ENCODE measurements at places on chromosomes 3 and 15.
A peak's percentile ranks its signal among the peaks of the same experiment; 100 is the strongest.

DNA sequence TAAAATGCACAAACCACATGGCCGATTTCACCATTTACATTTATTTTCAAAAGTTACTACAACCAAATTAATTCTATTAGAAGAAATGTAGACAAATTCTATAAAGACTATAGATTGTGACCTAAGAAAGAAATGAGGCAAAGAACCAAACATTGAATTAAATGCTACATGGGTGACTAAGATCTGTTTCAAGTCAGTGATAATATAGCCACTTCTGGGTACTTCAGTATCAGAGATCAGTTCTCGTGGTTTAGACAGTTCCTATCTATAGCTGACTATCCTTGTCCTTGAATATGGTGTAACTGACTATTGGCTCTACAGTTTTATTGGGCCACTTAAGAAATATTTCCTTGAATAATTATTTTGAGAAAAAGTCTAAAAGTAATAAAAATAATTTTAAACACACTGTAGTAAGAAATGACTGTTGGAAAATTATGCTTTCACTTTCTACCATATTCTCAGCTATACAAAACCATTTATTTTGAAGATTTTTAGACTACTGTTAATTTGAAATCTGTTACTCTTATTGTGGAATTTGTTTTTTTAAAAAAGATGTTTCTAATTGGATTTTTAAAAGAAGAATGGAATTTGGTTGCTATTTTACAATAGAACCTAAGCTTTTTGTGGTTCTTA lies 14.1 kb downstream of the KCNMB3 start:
- DNase-seq: no peak

DNA sequence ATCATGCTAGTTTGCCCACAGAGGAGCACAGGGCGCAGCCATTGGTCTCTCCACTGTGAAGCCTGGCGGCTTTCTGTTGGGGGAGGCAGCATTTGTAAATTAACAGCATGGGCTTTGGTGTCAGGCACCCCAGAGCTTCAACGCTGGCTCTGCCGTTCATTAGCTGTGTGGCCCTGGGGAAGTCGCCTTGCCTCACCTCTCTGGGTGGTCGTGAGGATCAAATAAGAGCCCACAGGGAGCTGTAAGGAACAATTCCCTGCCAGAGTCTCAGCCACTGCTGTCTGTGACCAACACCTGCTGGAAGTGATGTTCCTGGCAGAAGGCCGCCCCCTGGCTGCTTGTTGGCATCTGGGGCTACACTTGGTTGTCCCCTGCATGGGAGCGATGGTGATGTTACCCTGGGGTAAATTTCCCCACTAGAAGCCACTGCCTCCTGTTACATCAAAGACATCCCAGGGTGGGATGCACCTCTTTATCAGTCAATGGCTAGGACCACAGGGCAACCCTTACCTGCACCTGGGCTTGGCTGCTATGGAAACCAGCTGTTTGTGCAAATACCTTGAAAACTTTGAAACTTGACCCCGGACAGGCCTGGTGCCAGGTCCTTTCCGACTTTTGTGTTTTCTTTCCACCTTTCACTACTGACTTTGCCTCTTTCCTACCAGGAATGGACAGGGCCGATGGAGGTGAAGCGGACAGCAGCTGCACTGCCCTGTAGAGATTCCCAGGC lies 36.9 kb downstream of the DNASE1L3 start:
- peak; percentile 18 for DNase-seq

DNA sequence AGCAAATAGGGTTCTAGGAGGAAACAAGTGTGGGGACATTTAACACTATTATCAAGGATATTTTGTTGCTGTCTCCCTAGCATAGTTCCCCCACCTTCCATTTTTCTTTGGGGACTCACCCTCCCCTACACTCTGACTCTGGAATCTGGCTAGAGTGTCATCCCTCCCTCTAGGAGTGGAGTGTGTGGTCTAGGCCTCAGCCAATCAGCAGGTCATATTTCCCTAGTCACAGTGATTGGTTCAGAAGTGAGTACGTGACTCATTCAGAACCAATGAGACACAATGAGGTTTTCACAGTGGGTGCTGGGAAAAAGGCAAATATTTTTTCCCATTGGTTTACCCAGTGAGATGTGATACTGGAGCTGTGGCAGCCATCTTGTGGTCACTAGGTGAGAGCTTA lies 234.4 kb downstream of the SHQ1 start:
- no peak for DNase-seq

DNA sequence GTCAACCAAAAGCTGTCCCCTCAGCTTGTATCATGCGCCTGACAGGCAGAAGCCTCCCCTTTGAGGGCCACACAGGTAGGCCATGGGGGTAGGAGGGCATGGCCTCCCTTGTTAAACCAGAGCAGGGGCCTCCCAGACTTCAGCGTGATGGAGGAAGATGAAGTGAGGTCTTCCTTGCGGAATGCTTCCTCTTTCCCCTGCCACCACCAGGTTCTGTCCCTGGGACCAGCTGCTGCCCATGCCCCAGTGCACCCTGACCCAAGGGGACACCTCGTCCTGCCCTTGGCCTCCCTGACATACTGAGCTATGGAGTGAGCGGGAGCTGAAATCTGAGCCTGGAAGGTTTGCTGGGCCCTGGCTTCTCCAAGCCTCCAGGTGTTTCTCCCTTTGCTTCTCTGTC lies 26.7 kb downstream of the SSUH2 start:
- no peak for DNase-seq

GRCh38 chr3:473033-473800 lies 276.7 kb downstream of the CHL1 start:
- DNase-seq: no peak

- peak; percentile 51 for DNase-seq
These were observed 1.8 kb downstream of the CXCR6 start for GRCh38 chr3:45944830-45945620.

DNA sequence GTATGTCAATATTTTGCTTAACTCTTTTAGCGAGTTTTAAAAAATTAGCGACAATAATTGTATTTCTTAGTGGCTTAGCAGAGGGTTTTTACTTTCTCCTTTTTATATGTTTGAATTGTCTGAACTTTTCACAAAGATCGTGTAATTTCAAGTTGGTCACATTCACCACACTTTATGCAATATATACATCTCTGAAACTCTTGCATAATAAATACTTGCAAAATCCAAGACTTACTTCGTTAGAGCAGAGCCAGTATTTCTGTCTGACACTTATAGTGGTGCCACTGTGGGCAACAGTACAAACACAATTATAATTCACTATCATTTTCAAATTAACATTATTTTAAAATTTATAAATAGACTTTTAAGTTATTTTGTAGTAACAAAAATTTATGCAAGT lies 62.0 kb downstream of the SUCNR1 start:
- no peak for DNase-seq

DNA sequence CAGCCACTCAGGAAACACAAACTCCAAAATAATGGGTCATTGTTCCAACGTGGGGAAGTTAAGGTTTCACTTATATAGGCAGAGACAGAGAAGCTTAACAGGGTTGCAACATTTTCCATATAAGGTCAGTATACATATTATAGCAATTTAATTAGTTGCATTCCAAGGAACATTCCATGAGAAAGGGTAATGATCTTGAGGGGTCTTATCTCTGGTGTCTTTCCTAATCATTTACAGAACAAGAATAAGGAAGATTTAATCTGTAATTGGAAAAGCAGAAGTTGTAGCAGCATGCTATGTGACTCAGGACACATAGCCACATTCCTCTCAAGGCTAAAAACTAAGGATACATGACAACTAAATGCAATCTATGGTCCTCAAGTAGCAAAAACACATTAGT lies 4.9 kb downstream of the MNS1 start:
- no peak for DNase-seq

GRCh38 chr15:38609097-38609738 lies 44.6 kb upstream of the RASGRP1 start:
- no peak for DNase-seq

DNA sequence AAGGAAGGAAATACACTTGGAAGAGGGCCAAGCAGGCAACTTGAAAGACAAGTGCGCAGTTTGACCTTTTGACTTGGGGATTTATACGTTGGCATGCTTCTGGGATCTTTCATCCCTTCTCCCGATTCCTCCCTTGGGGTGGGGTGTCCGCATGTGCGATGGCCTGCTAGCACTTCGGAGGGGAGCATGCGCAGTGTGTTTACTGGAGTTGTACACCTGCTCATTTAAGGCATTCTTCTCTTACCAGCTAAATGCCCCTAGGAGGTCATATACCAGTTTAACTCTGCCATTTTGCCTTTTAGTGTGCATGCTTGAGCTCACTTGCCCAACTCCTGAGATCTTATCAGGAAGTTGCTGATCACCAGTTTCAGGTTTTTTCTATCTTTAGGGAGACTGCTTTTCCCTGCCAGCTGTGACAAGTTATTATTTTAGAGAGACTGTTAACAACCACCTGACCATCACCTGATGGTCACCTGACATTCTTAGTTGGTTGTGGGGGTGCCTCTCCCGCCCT lies 63.5 kb downstream of the BFSP2 start:
- no peak for DNase-seq

DNA sequence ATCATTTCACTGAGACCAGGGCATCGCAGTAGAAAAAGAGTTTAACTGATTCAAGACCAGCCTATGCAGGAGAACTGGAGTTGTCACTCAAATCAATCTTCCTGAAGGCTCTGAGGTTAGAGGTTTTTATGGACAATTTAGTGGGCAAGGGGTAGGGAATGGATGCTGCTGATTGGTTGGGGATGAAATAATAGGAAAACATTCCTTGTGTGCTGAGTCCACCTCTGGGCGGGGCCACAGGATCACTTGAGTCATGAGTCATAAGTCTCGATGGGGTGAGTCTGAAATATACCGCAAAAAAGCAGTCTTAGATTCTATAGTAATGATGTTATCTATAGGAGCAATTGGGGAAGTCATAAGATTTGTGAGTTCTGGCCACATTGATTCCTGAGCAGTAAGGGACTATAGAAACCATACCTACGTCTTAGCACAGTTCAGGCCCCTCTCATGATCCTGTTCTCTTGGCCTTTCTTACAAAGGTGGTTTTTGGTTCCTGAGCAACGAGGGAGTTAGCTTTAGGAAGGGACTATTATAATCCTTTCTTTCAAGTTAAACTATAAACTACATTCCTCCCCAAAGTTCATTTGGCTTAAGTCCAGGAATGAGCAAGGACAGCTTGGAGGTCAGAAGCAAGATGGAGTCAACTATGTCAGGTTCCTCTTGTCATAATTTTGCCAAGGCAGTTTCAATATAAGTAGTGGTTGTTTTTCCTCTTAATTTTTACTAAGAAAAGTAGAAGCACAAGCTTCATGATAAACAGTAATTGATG lies 2.7 kb upstream of the OPA1 start:
- DNase-seq: no peak

DNA sequence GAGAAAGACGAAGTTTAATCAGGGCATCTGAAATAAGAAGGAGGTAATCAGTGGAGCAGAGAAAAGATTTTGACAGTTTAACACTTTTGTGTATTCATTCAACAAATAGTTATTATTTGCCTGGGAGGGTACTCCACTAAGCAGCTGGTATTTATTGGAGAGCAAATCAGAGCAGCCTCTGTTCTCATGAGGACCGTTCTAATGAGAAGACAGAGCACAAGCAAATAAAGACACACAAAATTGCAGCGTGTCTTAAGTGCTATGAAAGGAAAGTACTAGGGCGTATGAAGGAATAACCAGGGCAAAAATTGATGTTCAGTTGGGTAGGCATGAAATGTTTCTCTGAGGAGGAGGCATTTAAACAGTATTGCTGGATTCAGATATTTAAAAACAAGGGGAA lies 302.9 kb upstream of the RARB start:
- no peak for DNase-seq

GRCh38 chr15:65377105-65377975 lies 462 bp downstream of the IGDCC3 start:
- no peak for DNase-seq

DNA sequence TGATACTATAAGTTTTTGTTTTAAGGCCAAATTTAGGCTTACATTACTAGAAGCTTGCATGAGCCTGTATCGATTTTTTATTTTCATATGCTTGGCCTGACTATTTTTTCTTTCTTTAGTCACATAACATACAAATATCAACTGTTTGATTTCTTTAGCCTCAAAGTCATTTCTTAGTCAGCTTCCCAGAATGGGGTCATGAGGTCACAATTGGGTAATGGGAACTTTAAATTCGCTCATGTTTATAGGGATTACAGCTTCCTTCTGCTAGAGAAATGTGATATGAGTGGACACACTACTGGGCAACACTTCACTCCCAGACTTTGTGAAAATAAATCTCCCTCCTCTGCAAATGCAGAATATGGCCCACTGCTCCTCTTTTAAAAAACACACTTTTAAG lies 9.1 kb upstream of the TIPARP start:
- no peak for DNase-seq

- DNase-seq: no peak
These were observed 5.7 kb upstream of the CAV3 start for GRCh38 chr3:8727605-8728512.

DNA sequence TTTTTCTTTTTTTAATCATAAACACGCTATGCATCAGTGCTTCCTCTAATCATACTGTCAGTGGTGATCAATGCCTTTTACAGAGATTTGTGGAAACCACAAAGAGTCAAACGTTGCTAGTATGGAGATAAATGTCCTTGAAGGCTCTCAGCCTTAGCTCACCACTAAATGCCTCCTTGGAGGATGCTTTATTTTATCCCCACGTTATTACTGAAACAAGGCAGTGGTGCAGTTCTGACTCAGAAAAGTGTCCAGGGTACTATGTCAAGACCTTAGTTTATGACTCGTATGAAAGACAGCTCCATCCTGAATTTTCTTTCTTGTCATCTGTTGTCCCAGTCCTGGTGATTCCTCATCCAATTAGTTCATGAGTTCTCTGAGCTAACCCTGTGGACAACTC lies 1146.7 kb downstream of the IGSF11 start:
- no peak for DNase-seq

DNA sequence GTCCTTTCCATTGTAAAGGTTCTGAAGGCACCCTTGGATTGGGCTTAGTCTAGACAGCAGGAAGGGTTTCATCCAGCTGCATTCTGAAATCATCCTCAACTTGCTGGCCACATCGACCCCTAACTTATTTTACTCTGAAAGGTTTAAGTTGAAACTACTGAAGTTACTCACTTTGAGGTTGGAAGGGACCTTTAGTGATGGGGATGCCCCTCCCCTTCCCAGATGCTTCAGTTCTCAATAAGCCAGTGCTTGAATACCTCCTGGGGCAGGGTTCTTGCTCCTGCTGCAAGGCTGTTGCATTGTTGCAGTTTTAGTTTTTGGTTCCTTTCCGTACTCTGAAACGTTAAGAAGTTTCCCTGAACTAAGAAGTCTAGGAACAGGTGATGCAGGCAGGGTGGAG lies 26.4 kb downstream of the FGD5 start:
- no peak for DNase-seq

- no peak for DNase-seq
These were observed 40.6 kb upstream of the MRPS22 start for GRCh38 chr3:139303216-139303615.

GRCh38 chr3:184316792-184317191 lies 2.4 kb downstream of the EIF4G1 start:
- no peak for DNase-seq

DNA sequence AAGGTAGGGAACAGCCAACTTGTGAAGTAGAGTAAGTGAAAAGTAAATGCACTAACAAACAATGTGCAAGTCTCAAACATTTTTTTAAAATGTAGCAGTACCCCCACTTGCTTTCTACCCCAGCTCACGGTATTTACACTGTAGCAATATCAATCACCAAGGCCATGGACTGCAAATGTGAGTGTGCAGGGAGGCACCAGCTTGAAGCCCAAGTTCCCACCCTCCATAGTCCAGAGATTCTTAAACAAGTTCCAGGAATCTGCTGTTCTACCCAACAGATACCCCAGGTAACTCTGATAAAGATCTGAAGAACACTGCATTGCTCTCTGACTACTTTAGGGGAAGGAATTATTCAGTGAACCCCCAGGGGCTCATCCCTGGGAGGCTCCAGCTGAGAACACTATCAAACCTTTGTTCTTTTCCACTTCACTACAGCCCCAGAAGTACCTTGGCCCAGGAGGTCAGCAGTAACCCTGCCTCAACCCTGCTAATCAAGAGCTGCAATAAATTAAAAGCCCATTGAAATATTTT lies 86.1 kb downstream of the FOXP1 start:
- DNase-seq: no peak

All from CD4-positive, alpha-beta T cell treated with Interleukin-10 for 1 hour (primary cell).